ENCODE measurements at places on chromosomes 7 and 10. TPM values are rescaled to one million over a fixed set of nuclear protein-coding genes. Genes with fewer than 3 reads are reported as not detected.

C10orf105 gene
- 0.48 TPM for polyA plus RNA-seq

GPR15LG gene
- polyA plus RNA-seq = not detected

GALNT17 gene
- not detected for polyA plus RNA-seq

SPOCK2 gene
- 0.20 TPM for polyA plus RNA-seq

CAV2 gene
- polyA plus RNA-seq = not detected

GRCh38 chr7:4134204-4134603, 547.9 kb upstream of the FOXK1 start:
- no peak for DNase-seq

- no peak for DNase-seq
Observed at GRCh38 chr7:13276977-13277376, 589.5 kb downstream of the ARL4A start.

GRCh38 chr10:95618101-95618500, 38.4 kb downstream of the ALDH18A1 start:
- no peak for DNase-seq

- DNase-seq = no peak
Observed at GRCh38 chr10:133442967-133443924, 10.5 kb upstream of the SCART1 start.

GRCh38 chr7:8765374-8765773, 332.0 kb downstream of the NXPH1 start:
- no peak for DNase-seq

GRCh38 chr7:149838992-149839408, 825 bp downstream of the ZNF862 start:
- DNase-seq = no peak

- peak; percentile 19 for DNase-seq
Observed at GRCh38 chr10:79022565-79023230, 46.1 kb upstream of the ZMIZ1 start.

- DNase-seq = no peak
Observed at GRCh38 chr7:69754476-69754875, 156.2 kb downstream of the AUTS2 start.

DNA sequence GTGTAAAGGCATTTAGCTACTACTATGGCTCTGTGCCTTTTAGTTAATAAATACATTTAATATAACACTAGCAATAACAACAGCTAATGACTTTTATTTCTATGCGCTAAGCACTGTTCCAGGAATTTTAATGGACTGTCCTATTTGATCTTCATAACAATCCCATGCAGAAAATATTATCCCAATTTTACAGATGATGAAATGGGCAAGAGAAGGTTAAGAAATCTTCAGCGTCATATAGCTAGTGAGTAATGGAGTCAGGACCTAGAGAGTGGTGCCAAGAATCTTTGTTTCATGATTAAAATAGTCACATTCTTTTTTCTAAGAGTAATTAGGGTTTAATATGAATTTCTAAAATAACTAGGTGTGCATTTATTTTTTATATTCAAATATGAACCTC, 32.4 kb downstream of the ACTA2 start:
- no peak for DNase-seq

- no peak for DNase-seq
Observed at GRCh38 chr7:69208276-69208675, 390.0 kb upstream of the AUTS2 start.

DNA sequence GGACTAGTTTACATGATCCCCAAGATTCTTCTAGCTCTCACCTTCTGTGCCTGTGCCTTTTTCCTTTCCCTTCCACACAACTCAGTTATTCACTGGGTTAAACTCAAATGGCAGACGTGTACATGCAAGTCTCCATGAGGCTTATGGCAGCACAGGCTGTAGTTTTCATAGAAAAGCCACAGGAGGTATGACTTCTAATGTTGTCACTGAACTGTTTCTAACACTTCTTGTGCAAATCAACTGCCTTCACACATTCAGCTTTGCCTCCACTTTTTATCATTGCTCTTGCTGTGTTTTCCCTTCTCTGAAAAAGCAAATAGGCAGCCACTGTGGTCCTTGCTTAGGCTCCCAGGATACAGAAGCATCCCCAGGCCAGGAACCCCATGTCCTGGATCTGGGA, 5.3 kb upstream of the GIMAP5 start:
- no peak for DNase-seq

GRCh38 chr7:34438436-34438835, 219.6 kb upstream of the NPSR1 start:
- no peak for DNase-seq

DNA sequence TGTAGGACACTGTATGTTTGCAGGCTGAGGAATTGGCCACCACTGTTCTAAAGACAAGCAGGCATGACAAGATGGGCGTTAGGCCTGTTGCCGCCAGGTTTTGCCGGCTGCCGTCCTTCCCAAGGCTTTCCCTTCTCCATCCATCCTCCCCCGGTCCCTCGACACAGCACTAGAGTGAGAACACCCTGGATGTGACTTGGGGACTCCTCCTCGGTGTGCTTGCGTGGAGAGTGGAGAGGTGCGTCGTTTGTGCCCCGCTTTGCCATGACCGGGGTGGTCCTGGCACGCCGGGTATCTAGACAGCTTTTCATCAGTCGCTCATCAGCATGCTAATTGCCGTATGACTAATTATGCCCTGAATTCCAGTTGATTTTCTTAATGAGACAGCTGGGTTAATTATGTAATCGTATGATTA, 206.6 kb upstream of the SH2B2 start:
- DNase-seq = no peak

GRCh38 chr7:37452346-37452745, 3.7 kb upstream of the ELMO1 start:
- no peak for DNase-seq

- DNase-seq = no peak
Observed at GRCh38 chr10:75356484-75356883, 45.1 kb downstream of the ZNF503 start.

DNA sequence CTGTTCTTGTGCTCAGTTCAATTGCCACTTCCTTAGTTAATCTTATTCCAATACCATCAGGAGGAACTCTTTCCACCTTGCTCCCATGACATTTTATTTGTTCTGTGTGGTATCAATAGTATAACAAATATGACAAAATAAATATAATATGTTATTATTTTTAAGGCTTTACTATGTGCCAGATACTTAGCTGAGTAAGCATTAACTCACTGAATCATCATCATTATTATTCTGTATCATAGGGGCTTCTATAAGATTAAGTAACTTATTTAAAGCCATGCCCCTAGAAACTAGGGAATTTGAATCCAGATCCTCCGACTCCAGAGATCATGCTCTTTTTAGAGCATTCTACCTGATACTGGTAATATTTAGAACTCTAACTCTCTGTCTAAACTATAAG, 33.5 kb upstream of the SKAP2 start:
- DNase-seq = no peak

DNA sequence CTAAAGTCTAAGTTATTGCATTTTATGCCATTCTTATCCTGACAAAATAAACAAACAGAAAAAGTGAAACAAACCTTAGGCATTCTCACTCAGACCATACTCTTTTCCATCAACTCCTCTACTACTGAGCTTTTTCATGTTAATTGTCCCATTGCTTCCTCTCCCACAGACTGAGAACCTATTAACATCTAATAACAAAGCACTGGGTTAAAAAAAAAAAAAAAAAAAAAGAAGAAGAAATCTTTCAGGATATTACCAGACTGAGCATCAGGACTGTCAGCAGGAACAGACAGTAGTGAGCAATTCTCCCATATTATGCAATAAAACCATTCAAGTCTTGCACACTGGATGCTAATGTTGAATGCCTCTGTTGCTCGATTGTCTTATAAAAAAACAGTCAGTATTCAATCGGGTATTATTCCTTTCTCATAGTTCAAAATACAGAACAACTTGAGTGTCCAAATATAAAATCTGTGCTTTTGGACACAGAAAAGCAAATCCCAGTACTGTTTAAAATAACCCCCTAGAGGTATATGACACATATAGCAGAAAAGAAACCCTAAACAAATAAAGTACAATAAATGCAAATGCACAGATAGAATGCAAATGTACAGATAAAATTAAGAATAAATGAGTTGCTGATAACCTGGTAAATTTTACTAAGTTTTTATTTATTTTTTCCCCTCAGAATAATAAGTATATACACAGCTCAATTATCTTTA, 531.3 kb upstream of the LRRTM3 start:
- DNase-seq = no peak

Data from CD14-positive monocyte (primary cell).